ENCODE measurements at places on chromosomes 3 and 15.

GRCh38 chr3:187624588-187624987 lies 45.6 kb downstream of the SST start:
- DNase-seq = no peak

DNA sequence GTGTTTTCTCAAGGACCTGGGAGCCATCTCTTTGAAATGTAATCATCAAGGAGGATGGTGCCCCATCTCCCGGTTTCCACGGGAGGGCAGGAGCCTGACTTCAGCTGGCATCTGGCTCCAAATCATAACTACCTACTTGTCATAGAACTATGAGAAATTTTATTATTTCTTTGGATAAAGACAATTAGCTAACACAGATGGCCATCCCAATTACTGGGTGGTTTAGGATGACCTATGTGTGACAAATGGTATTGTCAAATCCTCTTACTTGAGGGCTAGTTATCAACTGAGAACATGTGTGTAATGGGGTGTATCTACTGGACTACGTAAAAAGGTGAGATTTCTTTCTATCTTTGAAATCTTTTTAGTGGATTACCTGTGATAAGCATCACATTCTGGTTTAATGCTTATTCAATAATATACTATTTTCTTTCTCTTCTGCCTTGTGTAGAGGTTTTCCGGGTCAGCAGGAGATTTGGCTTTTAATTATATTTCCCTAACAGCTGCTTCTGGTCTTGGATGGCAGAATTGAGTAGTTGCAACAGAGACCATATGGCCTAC lies 15.3 kb upstream of the PARP14 start:
- no peak for DNase-seq

GRCh38 chr3:181458857-181459256 lies 252.9 kb upstream of the SOX2 start:
- no peak for DNase-seq

- no peak for DNase-seq
These were observed 5.1 kb upstream of the ANKRD63 start for GRCh38 chr15:40287968-40288367.

DNA sequence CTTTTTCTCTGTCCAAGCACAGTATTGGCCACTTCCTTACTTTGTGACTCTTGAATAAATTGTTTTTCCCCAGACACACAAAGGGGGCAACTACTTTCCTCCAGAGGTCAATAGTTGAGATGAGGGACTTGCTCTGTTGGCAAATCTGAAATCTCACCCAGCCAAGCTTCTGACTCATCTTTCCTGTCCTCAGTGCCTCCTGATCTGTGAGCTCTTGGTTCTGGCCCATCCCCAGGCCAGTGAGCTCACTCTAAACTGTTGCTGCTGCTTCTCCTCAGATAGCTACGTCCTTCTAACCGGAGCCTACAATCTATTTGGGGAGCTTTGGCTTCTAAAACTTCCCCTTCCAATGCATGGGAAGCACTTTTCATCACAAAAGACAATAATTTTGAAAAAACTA lies 50.0 kb upstream of the NMD3 start:
- no peak for DNase-seq

GRCh38 chr15:67196672-67197363 lies 57.6 kb downstream of the AAGAB start:
- no peak for DNase-seq

- DNase-seq = no peak
These were observed 589 bp downstream of the HERC1 start for GRCh38 chr15:63833021-63833696.

- DNase-seq = no peak
These were observed 42.2 kb downstream of the C3orf38 start for GRCh38 chr3:88191872-88192409.

GRCh38 chr15:79130535-79131130 lies 40.1 kb upstream of the RASGRF1 start:
- DNase-seq = no peak

GRCh38 chr3:186653984-186654383 lies 11.8 kb upstream of the HRG start:
- no peak for DNase-seq

DNA sequence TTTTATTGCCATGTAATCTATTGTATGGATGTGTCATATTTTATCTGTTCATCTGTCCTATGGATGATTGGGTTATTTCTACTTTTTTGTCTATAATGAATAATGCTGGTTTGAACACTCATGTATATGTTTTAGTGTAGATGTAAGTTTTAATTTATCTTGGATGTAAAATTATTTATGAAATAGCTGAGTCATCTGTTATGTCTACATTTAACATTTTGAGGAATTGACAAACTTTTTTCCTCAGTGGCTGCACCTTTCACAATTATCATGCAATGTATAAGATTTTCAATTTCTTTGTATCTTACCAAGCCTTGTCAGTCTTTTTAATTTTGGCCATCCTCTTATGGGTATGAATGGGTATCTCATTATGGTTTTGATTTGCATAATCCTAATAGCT lies 666.4 kb downstream of the DIPK2A start:
- DNase-seq = no peak

DNA sequence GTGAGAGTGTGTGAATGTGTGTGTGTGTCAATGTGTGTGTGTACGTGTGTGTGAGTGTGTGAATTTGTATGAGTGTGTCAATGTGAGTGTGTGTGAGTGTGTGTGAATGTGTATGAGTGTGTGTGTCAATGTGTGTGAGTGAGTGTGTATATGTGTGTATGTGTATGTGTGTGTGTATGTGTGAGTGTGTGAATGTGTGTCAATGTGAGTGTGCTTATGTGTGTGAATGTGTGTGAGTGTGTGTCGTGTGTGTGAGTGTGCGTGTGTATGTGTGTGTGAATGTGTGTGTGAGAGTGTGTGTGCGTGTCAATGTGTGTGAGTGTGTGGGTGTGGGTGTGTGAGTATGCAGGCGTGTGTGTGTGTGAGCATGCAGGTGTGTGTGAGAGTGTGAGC lies 93.5 kb upstream of the ALDH1A3 start:
- DNase-seq = no peak

- DNase-seq = no peak
These were observed 1.0 kb downstream of the DTWD1 start for GRCh38 chr15:49621887-49622286.

- no peak for DNase-seq
These were observed 128.1 kb downstream of the IQCH start for GRCh38 chr15:67382723-67383122.

DNA sequence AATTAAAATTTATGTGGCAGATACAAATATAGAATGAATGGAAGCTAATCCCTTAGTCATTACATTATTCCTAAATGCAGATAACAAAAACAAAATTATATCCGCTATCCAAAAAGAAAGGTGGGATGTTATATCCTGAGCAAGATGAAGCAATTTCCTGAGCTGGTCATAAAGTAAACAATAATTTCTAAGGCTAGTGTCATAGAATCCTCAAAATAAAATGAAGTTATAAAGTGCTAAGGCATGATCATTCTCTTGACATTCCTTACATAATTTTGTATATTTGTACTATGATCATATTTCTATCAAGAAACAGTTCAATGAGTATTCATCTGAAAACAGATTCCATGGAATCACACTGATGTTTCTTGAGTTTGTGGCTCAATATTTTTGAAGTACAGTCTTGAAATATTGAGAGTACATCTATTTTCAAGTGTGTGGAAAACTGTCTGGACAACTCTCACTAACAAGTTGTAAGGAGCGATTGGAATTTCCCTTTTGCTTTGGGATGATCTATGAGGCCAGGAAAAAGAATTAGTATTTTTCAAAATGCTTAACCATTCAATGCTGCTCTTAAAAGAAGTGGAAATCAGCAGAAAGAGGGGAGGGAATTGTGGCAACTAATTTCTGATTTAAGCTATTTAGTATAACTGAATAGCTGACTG lies 92.4 kb downstream of the ABI3BP start:
- no peak for DNase-seq

GRCh38 chr3:114974387-114974786 lies 172.7 kb downstream of the ZBTB20 start:
- no peak for DNase-seq

GRCh38 chr15:63028442-63029110 lies 14.0 kb upstream of the TPM1 start:
- no peak for DNase-seq

- no peak for DNase-seq
These were observed 10.9 kb downstream of the AMOTL2 start for GRCh38 chr3:134363381-134363755.
